ENCODE measurements at places on chromosomes 6 and 20. TPM values are rescaled to one million over a fixed set of nuclear protein-coding genes. Genes with fewer than 3 reads are reported as not detected.

Gene SLC13A3
- polyA plus RNA-seq = 10.4 TPM

Gene ITPA
- polyA plus RNA-seq = 43.5 TPM

Gene PRL
- polyA plus RNA-seq = not detected

Gene THBS2
- 4.9 TPM for polyA plus RNA-seq

Gene RIPPLY2
- not detected for polyA plus RNA-seq

Gene FOXA2
- 26.5 TPM for polyA plus RNA-seq

Gene TRIM40
- 0.09 TPM for polyA plus RNA-seq

DNA sequence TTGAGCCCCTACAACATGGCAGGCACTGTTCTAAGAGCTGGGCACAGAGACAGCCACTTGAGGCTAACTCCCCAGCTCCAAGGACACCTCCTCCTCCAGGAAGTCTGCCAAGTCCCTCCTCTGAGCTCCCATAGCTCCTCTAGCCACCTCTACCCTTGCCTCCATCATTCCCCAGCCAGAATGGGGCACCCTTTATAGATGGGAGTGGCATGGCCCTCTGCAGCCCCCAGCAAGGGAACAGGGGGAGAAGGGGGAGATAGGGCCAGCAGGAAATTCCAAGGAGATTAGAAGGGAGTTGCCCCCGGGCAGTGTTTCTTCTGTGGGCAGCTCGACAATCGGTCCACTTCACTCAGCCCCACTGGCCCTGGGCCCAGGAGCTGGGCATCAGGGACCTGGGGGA lies 19.7 kb upstream of the TLDC2 start:
- H3K4me1 ChIP-seq = peaks cover 35% of the 10 kb centered on the region
- H3K27ac ChIP-seq = peak overlapping the region; percentile 55
- DNase-seq = no peak
- no peaks in the 10 kb centered on the region for H3K27me3 ChIP-seq
- no peaks in the 10 kb centered on the region for H3K36me3 ChIP-seq
- H3K4me3 ChIP-seq = no peak overlapping the region

DNA sequence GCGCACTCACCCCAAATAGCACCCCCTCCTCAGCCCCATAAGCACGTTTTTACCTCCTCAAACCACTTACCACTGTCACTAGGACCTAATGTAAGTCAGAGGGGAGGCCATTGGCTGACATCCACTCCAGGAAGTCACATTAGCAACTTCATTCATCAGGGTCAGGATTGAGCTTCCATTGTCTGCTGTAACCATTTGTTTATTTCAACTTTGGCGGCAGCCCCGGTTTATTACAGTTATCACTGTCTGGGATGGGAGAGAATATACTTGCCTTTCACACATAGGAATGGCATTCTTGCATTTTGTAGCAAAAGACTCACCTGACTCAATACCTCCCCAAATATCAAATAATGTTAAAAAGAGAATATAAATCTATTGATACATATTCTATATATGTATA lies 38.3 kb downstream of the MAFB start:
- peak; percentile 28 for DNase-seq
- H3K27me3 ChIP-seq = no peaks in the 10 kb centered on the region
- H3K27ac ChIP-seq = no peak overlapping the region
- peaks cover 9% of the 10 kb centered on the region for H3K4me1 ChIP-seq
- no peaks in the 10 kb centered on the region for H3K36me3 ChIP-seq
- no peak overlapping the region for H3K4me3 ChIP-seq

DNA sequence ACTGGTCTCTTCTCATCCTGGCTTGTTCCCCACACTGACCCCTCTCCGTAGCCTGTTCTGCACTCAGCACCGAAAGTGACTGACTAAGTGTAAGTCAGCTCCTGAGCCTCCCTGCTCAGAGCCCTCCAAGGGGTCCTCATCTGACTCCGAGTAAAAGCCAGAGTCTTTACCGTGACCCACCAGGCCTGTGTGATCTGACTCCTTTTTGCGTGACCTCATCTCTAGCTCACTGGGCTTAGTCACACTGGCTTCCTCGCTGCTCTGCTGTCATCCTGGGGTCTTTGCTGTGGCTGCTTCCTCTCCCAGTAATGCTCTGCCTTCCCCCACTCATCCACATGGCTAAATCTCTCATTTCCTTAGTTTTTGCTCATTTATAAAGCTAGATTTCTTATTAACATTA lies 116.6 kb downstream of the PLCB4 start:
- H3K27ac ChIP-seq = no peak overlapping the region
- H3K4me1 ChIP-seq = no peaks in the 10 kb centered on the region
- no peaks in the 10 kb centered on the region for H3K27me3 ChIP-seq
- no peak overlapping the region for H3K4me3 ChIP-seq
- H3K36me3 ChIP-seq = no peaks in the 10 kb centered on the region

DNA sequence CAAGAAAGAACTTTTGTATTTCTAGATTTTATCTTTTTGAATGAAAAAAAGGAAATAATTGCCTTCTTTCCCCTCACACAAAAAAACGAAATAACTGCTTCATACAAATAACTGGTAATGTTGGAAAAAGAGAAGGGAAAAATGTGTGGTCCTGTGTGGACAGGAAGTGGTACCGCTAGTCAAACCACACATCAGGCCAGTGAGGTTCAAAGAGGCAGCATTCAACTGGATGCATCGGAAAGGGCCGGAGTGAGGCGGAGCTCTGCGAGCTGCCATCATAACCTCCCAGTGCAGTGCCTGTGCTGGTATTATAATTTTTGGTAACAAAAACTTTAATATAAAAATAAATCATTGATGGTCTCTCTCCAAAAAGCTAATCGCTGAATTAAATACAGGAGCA lies 111.2 kb downstream of the IRF4 start:
- no peak overlapping the region for H3K27ac ChIP-seq
- H3K27me3 ChIP-seq = no peaks in the 10 kb centered on the region
- no peaks in the 10 kb centered on the region for H3K4me1 ChIP-seq
- no peak for DNase-seq
- no peak overlapping the region for H3K4me3 ChIP-seq

- H3K36me3 ChIP-seq = no peaks in the 10 kb centered on the region
- H3K4me1 ChIP-seq = peaks cover 4% of the 10 kb centered on the region
- no peaks in the 10 kb centered on the region for H3K27me3 ChIP-seq
- H3K4me3 ChIP-seq = no peak overlapping the region
- DNase-seq = no peak
These were observed 36.8 kb downstream of the THBS2 start for GRCh38 chr6:169216830-169217229.

- no peaks in the 10 kb centered on the region for H3K36me3 ChIP-seq
- no peak for DNase-seq
- H3K27me3 ChIP-seq = peaks cover 36% of the 10 kb centered on the region
These were observed 28.1 kb downstream of the ANGPT4 start for GRCh38 chr20:888057-888456.

DNA sequence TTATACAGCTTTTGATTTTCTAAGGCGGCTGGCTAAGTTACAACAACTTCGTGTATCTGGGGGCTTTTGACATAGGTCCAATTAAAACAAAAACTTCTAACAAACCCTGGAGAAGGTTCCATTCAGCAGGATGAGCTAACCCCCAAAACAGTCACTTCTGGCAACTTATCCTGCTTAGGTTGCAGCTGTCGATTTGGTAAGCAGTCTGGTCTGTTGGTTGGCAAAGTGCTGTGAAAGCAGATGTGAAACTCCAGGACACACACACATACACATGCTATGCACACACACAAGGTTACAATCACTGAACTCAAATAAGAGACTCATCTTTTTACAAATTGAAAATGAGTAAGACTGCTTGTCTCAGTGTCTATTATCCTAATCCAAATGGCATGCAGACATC lies 119.0 kb upstream of the STMND1 start:
- H3K36me3 ChIP-seq = no peaks in the 10 kb centered on the region
- DNase-seq = peak; percentile 50
- no peak overlapping the region for H3K27ac ChIP-seq

- no peaks in the 10 kb centered on the region for H3K36me3 ChIP-seq
- no peak overlapping the region for H3K4me3 ChIP-seq
- no peak for DNase-seq
- no peaks in the 10 kb centered on the region for H3K4me1 ChIP-seq
- H3K27ac ChIP-seq = no peak overlapping the region
These were observed 304.4 kb upstream of the PLCB4 start for GRCh38 chr20:8764344-8764962.

GRCh38 chr6:53920881-53921280 lies 126.1 kb downstream of the LRRC1 start:
- no peaks in the 10 kb centered on the region for H3K27me3 ChIP-seq
- H3K4me3 ChIP-seq = no peak overlapping the region
- H3K4me1 ChIP-seq = no peaks in the 10 kb centered on the region
- DNase-seq = no peak
- H3K36me3 ChIP-seq = no peaks in the 10 kb centered on the region
- H3K27ac ChIP-seq = no peak overlapping the region

GRCh38 chr20:44827401-44827800 lies 17.1 kb upstream of the RIMS4 start:
- no peak for DNase-seq
- H3K27me3 ChIP-seq = peaks cover 22% of the 10 kb centered on the region
- no peaks in the 10 kb centered on the region for H3K36me3 ChIP-seq
- no peaks in the 10 kb centered on the region for H3K4me1 ChIP-seq

- no peaks in the 10 kb centered on the region for H3K27me3 ChIP-seq
- no peak for DNase-seq
- H3K36me3 ChIP-seq = no peaks in the 10 kb centered on the region
- H3K27ac ChIP-seq = no peak overlapping the region
- no peak overlapping the region for H3K4me3 ChIP-seq
These were observed 16.1 kb downstream of the IP6K3 start for GRCh38 chr6:33730611-33731010.

- H3K27ac ChIP-seq = no peak overlapping the region
- H3K4me1 ChIP-seq = no peaks in the 10 kb centered on the region
- DNase-seq = no peak
These were observed 912.8 kb upstream of the MAN1A1 start for GRCh38 chr6:120262354-120262753.

All from left lung (tissue), 14 donors.